ENCODE measurements at places on chromosomes 2 and 18. TPM values are rescaled to one million over a fixed set of nuclear protein-coding genes. Genes with fewer than 3 reads are reported as not detected.

Gene PRSS56
- total RNA-seq = 0.19 TPM

Gene ANAPC1
- total RNA-seq = 17.1 TPM

Gene IL1B
- total RNA-seq = 0.30 TPM

Gene ZAP70
- total RNA-seq = 0.70 TPM

- DNase-seq = no peak
Measured at GRCh38 chr2:204108330-204108751, 171.8 kb downstream of the ICOS start.

- no peak for DNase-seq
Measured at GRCh38 chr18:4035521-4035920, 419.6 kb downstream of the DLGAP1 start.

DNA sequence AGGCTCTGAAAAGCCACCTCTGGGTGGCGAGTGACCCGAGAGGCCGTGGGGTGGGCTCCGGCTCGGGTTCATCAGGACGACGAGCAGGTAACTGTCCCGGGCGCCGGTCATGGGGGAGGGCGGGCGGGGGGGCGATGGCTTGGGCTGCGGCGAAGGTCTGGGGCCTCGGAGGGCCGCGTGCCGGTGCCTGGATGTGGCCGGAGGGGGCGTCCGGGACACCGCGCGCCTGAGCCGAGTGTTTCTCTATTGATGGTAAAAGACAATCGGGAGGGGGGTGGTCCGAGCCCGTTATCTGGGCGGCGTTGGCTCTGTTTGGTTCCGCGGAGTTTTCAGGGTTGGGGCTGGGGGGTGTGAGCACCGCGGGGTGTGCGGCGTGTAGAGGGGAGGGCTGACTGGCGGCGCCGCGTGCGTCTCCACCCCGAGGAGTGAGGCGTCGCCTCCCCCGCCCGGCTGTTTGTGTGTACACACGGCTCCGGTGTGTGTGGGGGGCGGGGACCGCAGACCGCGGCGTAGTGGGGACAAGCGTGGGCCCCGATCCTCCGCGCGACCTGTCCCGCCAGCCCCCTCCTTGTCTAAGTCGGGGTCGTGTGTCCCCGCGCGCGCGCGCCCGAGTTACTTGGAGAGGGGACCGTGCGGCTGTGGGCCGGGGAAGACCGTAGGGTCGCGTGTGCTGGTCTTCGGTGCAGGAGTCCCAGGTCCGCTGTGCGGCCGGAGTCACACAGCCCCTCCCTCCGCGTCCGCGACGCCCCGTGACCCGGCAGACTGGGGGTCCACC, 1.6 kb downstream of the CTIF start:
- DNase-seq = peak; percentile 84

GRCh38 chr2:10043256-10043905, at the start of gene KLF11:
TSS of gene KLF11 (plus strand) at chr2:10043550. CDS start at chr2:10043717, 167 bp downstream.
- DNase-seq = peak; percentile 98

DNA sequence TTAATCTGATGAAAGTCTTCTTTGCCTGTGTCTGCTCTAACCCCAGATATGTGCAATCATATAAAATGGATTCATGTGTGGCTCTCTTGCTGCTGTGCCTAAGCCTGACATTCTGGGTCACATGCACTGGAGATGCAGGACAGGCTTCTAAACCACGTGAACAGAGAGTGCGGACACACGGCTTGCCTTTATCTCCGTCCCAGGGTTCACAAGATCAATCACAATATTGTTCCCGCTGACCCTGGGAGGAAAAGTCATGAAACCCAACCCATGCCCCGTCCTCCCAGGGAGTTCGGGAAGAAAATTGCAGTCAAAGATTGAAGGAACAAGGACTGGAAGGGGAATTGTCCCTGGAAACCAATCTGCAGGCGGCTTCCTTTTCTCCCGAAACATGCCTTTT, 74.8 kb downstream of the VAPA start:
- no peak for DNase-seq

DNA sequence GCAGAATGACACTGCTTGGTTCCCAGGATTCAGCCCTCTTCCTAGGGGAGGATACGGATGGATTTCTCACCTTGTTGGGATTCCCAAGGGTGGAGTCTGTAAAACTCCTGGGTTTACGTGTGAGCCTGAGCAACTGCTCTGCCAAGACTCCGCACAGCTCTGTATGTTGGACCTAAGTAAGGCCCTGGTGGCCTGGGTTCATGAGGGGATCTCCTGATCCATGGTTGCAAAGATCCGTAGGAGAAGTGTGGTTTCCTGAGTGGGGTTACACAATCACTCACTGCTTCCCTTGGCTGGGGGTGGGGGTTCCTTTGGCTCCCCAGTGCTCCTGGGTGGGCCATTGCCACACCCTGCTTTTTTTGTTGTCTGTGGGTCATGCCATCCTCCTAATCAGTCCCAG, 37.7 kb downstream of the ANKRD12 start:
- no peak for DNase-seq

DNA sequence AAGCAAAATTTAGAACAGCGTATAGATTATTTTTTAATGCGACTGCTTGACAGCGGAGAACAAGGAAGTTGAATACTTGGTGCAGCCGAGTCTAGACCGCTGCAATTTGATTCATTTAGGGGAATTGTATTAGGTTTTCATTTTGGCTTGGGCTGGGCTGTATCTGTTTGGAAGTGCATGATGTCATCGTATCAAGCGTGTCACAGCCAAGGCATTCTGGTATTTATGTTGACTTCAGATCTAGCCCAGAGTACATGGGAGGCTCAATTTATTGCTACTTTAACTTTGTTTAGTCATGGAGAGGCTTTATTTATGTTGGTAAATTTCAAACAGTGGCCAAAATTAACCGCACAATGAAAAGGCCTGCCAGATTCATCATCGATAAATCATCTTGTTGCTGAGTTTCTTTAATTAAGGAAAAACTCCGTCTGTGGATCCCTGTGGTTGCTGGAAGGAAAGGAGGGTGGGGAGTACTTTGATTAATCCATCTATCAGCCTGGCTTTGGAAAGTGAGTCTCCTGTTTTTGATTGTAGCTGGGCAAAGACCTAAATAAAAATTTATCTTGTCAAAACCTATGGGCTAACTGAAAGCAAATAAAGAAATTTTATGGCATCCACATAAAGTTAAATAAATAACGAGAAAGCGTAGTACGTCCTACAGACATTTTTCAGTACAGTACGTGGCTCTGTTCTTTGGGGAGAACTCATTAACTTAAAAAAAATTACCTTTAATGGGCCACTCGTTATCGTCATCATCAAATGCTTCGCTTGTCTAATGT, 230.4 kb upstream of the SPRED2 start:
- DNase-seq = no peak

- DNase-seq = no peak
Measured at GRCh38 chr2:20208476-20208859, 16.5 kb downstream of the SDC1 start.

DNA sequence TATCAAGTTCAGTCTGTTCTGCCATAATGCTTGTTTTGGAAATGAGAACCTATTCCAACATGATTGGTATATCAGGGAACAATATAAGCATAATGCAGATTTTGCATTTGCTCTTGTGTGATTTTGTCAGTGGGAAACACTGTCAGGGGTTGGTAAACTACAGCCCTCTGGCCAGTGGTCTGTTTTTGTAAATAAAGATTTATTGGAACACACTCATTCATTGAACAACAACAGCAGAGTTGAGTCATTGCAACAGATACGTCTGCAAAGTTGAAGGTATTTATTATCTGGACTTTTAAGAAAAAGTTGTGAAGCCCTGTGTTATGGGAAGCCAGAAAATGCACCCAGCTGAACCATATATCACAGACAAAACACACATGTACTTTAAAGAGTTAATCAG, 83.1 kb downstream of the MCFD2 start:
- no peak for DNase-seq

DNA sequence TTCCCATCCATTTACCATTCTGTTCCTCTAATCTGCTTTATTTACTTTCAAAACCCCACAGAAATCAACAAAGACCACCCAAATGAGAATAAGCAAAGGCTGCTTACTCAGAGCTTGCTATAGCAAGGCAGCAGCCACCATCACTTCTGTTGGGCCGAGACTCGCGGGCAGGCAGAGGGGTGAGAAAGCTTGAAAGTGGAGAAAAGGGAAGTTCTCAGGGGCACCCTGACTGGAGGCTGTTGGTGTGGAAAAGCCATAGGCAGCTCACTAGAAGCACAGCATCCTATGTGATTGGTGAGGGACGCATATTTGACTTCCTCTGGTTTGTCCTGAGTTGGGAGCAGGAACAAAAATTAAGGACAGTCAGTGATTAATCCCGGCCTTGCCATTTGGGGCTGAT, 269.7 kb upstream of the THSD7B start:
- no peak for DNase-seq

- no peak for DNase-seq
Measured at GRCh38 chr2:43038696-43039094, 187.7 kb downstream of the ZFP36L2 start.

DNA sequence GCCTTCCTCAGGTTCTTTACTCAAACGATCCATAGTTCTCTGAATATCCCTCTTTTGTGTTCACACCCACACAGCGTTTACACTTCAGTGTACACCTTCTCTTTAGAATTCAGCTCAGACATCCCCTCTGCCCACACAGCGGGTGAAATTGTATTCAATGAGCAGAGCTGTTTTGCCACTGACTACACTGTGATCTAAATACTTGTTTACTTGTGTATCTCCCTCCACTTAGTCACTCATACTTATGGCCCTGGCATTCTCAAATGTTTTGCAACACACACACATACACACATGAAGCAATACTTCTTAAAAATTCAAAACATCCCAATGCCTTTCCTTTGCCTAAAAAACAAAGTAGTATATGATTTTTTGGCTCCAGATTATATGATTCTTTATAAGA, 297.1 kb downstream of the TMX3 start:
- DNase-seq = no peak

Measured in Right ventricle myocardium superior (tissue), 1 donor.